GM12878 (cell line): ENCODE measurements at places on chromosomes 2 and 18.
A peak's percentile ranks its signal among the peaks of the same experiment; 100 is the strongest.

DNA sequence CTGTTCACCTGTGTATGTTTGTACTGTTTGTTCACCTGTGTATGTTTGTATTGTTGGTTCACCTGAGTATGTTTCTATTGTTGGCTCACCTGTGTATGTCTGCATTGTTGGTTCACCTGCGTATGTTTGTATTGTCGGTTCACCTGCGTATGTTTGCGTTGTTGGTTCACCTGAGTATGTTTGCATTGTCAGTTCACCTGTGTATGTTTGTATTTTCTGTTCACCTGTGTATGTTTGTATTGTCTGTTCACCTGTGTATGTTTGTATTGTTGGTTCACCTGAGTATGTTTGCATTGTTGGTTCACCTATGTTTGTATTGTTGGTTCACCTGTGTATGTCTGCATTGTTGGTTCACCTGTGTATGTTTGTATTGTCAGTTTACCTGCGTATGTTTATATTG is 14.6 kb downstream of the ADI1 start:
- DNase-seq: no peak

DNA sequence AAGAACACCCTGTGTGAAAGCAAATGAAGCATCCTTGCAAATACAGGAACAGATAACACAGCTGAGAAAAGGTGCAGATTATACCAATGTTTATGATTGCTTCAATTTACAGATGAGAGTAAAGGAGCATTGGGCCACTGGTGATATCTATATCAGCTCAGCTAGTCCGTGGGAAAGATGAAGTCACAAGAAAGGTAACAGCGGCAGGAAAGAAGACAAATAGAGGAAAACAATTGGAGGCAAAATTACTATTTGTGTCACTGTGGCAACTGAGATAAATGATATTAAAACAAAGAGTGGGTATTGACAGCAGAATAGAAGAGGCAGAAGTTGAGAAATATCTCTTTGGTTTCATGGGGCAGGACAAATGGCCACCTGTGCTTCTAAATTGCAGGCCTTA is 121.2 kb upstream of the CAVIN2 start:
- no peak for DNase-seq

DNA sequence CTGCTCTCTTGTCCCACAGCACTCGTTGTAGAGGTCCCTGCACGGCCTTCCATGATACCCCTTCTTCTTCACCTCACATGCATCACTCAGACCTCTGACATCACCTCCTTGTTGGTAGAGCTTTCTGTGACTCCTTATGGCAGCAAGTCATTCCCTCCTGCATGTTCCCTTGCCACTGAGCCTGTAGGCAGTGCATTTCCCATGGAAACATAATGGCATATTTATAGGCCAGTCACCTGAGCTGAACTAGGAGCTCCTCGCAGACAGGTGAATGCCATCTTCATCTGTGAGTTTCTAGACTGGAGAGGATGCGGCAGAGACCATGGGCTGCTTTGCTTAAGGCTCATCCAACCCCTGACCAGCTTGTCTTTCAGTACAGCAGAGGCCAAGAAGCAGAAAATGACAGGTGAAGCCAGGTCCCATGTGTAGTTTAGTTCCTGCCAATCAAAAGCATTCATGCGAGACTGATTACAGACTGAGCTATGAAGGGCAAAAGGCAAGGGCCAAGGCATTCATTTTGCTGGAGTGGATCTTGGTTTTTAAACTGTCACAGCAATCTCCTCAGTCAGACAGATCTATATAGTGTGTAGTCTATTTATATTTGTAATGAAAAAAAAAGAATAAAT is 59.4 kb upstream of the NEDD4L start:
- no peak for DNase-seq

GRCh38 chr2:26099933-26100332 is 66.0 kb downstream of the RAB10 start:
- no peak for DNase-seq

- DNase-seq: no peak
Measured at GRCh38 chr2:48965204-48965603, 189.1 kb downstream of the FSHR start.

GRCh38 chr2:237773826-237774225 is 24.8 kb upstream of the RBM44 start:
- DNase-seq: no peak

DNA sequence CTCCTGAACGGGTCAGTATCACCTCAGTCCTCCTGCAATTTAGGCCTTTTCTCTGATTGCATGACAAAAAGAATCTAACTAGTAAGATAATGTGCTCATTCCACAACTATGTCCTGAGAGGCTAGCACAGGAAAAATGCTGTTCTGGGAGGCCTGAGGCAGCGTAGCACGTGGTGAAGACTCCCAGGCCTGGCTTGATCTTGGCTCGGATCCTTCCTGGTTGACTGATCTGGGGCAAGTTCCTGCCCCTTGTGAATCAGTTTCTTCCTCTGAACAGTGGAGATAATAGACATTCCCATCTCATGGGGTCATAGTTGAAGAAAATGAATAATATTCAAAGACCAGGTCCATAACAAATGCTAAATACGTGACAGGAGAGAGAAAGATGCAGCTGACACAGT is 12.3 kb downstream of the FBLN7 start:
- DNase-seq: no peak

DNA sequence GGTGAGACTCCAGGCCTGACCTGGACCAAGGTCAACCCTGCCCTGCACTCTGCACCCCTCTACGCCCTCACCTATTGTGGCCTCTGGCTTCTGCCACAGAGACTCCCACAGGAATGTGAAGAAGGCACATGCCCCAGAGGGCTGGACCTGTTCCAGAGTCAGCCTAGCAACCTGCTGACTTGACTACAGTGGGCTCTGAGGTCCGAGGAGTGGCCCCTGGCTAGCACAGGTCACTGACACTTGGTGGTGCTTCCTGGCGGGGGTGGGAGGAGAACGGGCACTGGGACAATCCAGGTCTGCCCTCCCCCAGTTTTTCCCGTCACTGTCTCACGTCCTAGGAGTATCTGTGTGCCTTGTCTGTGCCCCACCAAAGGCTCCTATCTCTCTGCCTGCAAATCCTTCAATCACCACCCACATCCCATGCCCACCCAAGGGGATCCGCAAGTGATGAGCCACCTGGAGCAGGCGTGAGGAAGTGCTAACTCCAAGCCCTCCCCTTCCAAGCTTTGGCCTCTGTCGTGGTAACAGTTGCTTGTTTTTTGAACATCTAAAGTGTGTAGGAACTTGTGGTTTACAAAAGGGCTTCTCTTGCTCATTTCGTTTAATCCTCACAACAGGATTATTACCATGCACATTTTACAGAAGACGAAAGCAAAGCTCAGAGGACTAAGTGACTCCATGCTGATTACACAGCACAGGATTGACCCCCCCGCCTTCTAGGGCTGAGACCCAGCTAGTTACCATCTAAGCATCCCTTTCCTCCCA is 86.2 kb downstream of the MCFD2 start:
- DNase-seq: no peak

- no peak for DNase-seq
Measured at GRCh38 chr2:1927896-1928568, 183.7 kb upstream of the PXDN start.

- DNase-seq: no peak
Measured at GRCh38 chr2:148209603-148210002, 188.7 kb downstream of the MBD5 start.

GRCh38 chr2:98730707-98731040 is 258 bp downstream of the MGAT4A start:
- DNase-seq: no peak

GRCh38 chr18:21747764-21748693 is 7.4 kb downstream of the MIB1 start:
- DNase-seq: no peak

GRCh38 chr2:184452907-184453306 is 145.4 kb upstream of the ZNF804A start:
- peak; percentile 13 for DNase-seq

DNA sequence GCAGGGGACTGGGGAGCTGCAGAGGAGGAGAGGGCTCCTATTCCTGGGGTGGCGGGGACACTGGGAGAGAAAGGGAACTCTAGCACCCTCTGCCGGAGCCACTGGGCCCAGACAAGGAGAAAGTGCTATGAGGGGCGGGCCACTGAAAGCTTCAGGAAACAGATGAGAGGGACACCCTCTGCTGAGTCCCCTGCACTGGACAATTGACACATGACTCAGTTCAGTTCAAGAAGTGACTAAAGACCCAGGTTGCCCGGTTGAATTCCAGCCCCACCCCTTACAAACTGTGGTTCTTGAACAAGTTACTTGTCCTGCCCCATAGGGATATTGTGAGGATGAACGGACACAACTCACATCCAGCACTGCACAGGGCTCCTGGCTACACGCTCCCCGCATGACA is 5.0 kb downstream of the RUFY4 start:
- DNase-seq: no peak

DNA sequence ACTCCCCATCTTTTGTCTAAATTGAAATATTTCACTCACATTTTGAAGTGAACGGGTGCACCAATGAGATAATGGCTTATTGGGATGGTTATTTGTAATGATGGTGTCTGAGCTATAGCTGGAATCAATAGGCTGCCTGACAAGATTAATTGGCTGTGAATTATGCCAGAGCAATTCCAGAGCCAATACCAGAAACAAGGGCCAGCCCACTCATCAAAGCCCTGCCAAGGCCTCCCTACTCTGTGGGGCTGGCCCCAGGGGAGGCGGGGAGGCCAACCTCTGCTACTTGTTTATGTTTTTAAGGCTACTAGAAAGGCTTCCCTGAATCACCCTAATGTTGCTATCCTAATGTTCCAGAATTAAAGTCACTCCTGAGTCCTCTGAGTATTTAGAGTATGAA is 29.1 kb upstream of the NEMP2 start:
- no peak for DNase-seq

GRCh38 chr2:149312039-149312438 is 18.3 kb upstream of the LYPD6 start:
- DNase-seq: no peak

DNA sequence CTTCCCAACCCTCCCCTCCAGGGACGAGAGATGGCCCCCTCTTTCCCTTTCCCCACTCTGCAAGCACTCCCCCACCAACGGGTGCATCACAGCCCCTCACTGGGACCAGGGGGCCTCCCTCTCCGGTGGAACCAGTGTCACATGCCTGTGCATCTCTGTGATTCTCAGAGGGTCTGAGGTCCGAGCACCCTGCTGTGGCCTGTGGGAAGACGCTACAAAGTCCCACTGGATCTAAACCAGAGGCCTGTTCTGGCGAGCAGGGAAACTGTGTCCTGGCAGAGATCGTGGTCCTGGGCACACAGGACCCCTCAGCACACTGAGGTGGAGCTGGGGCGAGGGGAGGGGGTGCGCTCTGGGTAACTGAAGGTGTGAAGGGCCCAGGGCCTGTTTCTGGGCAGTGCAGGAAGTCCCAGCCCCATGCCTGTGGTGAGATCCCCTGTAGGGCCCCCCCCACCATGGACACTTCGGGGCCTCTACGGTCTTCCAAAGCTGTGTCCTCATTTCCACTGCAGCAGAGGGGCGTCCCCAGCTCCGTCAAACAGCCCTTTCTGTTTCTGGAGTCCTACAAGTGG is 8.0 kb downstream of the SNORC start:
- DNase-seq: no peak

GRCh38 chr2:68411397-68412126 is 46.5 kb downstream of the PLEK start:
- peak; percentile 84 for DNase-seq

DNA sequence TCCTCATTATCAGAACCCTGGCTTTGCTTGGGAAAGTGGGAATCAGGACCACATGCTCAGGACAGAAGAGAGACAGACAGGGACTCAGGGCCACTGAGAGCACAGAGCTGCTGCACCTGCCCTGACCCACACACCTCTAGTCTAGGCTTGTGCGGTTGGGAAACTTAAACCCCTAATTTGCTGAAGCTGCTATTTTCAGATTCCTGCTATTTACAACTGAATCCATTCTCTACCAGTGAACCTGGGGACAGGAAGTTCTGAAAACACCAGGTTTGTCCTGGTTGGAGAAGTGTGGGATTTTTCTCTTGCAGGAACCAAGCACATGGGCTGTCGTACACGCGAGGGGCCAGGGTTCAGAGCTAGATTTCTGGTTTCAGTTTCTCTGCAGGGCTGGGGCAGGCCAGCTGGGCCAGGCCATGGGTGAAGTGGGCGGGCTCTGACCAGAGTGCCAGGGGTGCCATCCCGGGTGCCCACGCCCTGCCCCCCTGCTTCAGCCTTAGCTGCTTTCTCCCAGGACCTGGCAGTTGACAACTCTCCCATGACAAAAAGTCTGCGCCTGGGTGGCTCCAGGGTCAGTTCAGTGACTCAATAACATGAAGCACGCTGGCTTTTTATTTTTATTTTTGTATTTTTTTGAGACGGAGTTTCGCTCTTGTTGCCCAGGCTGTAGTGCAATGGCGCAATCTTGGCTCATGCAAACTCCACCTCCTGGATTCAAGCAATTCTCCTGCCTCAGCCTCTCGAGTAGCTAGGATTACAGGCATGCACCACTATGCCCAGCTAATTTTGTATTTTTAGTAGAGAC is 51.3 kb upstream of the SLC1A4 start:
- DNase-seq: peak; percentile 77

DNA sequence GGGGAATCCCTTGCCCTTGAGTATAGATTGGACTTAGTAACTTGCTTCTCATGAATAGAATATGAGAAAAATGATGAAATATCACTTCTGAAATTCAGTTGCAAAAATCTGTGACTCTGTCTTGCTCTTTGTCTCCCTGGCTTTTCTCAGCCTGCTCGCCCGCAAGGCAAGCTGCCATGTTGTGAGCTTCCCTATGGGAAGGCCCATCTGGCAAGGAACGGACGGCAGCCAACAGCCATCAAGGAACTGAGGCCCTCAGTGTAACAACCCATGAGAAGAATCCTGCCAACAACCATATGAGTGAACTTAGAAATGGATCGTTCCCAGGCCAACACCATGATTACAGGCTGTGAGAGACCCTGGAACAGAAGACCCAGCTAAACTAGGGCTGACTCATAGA is 58.4 kb upstream of the PGAP1 start:
- no peak for DNase-seq

DNA sequence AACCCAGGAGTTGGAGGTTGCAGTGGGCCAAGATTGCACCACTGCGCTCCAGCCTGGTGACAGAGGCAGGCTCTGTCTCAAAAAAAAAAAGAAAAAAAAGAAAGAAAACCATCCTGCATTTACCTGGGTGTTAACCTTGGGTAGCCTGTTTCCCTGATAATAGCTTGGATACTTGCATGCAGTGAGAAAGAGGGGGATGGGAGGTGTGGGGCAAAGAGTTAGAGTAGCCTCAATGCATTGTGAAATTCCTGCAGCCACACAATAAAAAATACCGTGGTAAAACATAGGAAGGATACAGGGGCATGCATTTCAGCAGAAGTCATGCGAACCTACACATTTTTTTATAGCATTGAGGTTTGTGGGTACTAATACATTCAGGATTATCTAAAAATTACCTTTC is 76.6 kb upstream of the ZNF516 start:
- DNase-seq: no peak

DNA sequence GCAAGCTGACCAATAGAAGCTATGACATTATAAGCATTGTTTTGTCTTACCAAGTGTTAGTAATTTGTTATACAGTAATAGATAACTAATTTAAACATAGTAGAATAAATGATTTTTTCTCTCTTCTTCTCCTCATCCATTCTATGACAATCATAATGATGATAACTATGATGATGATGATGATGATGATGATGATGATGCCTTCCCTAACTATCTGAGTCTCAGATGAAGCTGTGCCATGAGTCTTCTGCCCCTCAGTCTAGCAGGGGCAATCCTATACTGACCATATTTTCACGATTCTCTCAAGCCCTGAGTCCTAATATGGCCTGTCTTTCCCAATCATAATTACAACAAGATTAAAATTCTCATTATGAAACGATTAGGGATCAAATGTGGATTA is 1369.0 kb downstream of the LRP1B start:
- DNase-seq: no peak

GRCh38 chr2:48633143-48633542 is 15.5 kb downstream of the GTF2A1L start:
- DNase-seq: no peak

GRCh38 chr2:224776795-224777558 is 60.8 kb upstream of the CCDC195 start:
- DNase-seq: no peak
